ENCODE measurements at places on chromosomes 11 and 22.

DNA sequence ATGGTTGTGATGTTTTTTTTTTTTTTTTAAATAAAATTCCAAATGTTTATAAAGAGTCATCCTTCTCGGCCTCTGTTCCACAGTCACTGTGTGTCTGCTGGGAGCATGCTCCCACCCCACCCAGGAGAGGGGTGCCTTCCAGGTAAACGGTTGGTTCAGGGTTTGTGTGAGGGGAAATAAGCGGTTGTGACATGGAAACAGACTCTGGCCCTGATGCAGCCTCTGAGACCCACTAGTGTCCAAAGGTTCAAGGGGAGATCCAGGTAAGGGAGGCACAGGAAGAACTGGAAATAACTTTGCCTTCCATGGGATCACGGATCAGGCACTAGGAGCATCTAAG is 6.0 kb upstream of the GAS2L1 start:
- no peak for DNase-seq

DNA sequence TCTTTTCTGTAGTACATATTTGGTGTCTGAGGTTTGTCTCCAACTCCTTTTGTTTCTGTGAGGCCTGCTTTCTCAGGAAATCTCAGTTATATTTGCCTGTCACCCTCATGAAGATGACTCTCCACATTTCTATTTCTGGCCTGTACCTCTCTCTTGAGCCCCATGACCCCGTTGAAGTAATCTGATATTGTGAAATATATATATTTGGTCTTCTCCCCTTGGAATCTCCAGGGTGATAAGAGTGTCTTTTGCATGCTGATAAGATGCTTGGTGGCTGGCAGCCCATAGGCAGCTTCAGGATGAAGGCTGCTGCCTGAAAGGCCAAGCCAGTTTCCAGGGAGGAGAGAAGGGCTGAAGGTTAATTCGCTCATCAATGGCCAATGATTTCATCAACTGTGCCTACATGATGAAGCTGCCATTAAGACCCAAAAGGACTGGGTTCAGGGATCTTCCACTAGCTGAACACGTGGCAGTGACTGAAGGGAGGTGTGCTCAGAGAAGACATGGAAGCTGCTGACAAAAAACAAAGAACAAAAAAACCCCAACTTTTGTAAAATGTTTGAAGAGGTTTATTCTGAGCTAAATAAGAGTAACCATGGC is 67.4 kb downstream of the MICAL2 start:
- DNase-seq: peak; percentile 44

- no peak for DNase-seq
Measured at GRCh38 chr11:126105022-126105747, 42.5 kb upstream of the CDON start.

DNA sequence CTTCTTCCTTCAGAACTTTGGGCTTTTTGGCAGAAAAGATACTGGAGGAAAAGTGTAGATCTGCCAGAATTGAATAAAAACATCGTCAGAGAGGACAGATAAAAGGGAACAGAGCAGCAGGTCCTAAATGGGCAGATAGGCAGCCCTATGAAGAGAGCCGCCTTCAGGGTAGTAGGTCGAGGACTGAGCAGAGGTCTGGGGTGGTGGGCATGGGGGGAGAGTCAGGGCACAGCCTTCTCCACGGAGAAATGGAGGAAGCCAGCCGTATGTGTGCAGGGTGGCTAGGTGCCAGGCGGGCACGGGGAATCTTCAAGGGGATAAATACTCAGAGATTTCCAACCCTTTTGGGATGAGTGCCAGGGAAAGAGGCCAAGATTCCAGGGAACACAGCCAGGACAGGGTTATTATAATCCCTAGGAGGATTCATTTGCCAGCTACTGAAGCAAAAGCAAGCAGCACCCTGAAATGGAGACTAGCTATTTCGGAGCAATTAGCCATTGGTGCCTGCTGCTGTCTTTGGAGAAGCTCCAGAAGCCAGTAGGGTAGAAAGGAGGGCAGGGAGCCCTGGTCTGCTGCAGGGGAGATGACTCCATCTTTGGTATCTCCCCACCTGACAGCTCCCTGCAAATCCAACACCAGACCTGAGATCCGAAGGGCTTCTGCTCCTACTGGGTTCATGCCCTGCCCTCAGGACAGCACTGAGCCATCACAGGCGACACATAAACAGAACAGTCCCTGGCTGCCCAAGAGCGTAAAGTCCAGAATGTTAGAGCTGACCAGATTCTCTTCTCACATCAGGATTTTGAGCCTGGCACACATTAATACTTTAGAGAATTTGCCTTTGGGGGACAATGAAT is 174.5 kb upstream of the NTM start:
- DNase-seq: no peak

- no peak for DNase-seq
Measured at GRCh38 chr11:126154691-126155090, 56.8 kb downstream of the RPUSD4 start.

DNA sequence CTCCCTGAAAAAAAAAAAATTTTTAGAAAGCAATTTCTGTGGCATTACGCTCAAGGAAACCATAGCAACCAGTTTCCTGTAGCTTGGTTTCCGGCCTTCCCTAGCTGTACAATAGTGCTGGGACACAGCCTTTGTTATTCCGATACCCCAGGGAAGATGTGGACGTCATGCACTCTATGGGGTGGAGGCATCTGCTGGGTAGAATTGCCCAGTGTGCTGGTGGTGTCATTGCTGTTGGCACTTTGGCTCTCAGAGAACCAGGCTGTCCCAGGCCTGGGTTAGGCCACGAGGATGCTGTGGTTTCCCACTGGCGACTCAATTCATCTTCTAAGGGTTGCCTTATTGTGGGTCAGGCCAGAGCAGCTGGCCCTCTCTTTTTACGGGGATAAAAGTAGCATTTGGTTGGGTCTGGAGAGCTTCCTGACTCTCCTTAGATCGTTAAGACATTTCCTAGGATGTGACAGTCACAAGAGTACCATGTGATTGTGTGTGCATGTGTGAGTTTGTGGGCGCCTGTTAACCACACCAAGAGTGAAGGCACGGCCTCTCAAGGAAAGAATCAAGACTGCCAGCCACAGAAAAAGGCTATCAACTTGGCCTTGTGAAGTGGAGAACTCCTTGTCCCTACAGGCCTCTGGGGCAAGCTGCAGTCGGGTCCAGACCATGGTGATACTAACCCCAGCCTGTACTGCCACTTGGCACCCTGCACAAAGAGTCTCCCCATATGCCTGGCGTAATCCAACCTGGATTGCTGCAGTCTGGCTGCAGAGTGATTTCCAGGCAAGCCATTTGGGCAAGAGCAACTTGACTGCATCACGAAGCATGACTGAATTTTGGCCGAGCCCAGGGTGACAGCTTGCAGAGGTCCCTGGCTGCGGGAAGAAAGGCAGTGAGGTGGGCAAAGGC is 35.9 kb upstream of the NAV2 start:
- no peak for DNase-seq

DNA sequence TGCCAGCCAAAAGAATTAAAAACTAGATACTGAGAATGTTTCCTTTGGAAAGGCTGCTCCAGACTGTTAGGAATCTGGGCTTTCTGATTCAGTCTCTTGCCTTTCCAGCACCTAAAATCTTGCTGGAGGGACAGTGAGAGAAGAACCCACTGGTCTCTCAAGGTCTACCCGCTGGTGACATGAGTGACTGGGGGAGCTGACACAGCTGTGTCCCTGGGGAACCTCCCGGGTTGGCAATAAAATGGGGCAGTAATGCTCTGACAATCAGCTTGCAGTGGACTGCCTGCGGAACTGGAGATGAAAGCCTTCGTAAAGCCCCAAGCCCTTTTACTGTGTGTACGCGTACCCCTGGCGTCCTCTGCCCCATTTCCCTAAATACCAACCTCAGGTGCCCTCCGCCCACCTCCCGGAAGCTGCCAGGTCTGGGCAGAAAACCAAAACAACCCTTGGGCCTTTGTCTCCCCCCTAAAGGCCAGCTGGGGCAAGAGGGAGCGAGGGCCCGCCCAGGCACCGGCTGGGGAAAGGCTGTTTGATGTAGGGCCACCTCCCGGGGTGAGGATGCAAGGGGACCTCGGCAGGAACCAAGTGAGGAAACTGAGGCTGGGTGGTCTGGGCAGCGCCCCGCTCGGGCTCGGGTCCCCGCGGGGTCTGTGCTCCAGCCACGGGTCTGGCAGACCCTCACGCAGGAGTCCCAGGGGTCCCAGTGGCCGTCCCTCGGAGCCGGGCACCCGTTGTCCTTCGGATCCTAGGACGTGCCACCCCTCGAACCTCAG is 741 bp downstream of the CARS1 start:
- no peak for DNase-seq

- peak; percentile 80 for DNase-seq
Measured at GRCh38 chr11:9664276-9665171, 647 bp downstream of the SWAP70 start.
